Fibroblast of gingiva (primary cell): ENCODE measurements at places on chromosomes 6 and 20.
A peak's percentile ranks its signal among the peaks of the same experiment; 100 is the strongest.

DNA sequence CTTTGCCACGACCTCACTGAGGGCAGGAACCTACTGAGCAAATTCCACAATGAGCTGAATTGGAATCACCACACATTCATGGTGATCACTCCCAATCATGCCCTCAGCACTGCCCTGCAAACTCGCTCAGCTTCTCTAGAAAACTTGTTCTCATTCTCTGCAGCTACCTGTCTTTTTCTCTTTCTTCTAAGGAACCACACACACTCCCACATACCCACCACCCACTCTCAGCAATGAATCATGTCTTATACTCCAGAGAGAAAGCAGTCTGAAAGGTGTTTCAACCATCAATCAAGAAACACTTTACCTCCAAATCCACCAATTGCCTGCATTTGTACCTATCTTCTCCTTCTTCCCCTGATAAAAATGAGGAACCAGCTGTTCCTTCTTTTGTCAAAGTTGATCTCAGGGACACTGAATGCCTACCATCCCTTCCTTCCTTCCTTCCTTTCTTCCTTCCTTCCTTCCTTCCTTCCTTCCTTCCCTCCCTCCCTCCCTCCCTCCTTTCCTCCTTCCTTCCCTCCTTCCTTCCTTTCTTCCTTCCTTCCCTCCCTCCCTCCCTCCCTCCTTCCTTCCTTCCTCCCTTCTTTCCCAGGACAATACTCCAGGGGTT, 84.6 kb upstream of the SGK1 start:
- no peak for DNase-seq

GRCh38 chr20:13545790-13546189, 92.9 kb downstream of the TASP1 start:
- peak; percentile 40 for DNase-seq

- DNase-seq, result no peak
These were observed 8.9 kb downstream of the REM1 start for GRCh38 chr20:31484001-31484400.

- no peak for DNase-seq
These were observed 39.2 kb downstream of the GPR6 start for GRCh38 chr6:110017306-110017705.

DNA sequence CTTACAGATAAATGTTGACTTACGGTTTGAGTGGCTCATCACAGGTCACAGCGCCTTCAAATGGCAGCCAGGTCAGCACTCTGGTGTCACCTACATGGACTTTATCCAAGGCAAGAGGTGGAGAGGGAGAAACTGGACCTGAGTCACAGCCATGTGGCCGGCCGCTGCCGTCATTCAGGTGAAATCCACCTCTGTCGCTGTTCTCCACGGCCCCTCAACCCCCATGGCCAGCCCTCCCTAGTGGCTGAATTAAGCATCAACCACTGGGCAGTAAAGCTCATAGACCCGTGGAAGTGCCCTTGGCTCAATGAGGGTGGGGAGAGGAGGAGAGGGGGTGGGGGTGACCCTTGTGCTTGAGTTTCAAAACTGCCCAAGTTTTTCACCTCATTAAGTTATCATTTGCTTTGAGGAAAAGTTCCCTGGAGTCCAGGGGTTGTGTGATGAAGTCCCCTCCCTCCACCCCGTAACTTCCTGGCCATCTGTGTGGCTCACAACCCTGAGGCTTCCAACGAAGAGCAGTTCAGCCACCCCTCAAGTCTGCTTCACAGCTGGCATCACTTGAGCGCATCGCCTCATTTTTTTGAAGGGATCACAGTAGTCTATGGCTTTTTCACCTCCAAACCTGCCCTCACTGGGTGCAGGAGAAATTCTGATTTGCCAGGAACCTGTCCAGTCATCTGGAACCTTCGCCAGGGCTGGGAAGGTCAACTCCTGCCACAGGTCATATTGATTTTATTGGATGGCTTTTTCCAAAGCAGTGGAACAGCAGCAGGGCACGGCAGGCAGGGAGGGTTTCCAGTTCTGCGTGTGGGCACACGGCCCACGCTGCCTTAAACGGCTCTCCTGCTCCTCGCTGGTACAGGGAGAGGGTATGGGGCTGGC, 43.5 kb upstream of the APCDD1L start:
- no peak for DNase-seq

- peak; percentile 58 for DNase-seq
These were observed 36.7 kb downstream of the JAG1 start for GRCh38 chr20:10637031-10637559.
